ENCODE measurements at places on chromosomes 3 and 15. TPM values are rescaled to one million over a fixed set of nuclear protein-coding genes. Genes with fewer than 3 reads are reported as not detected.

WDR49 gene
- total RNA-seq = not detected

REC114 gene
- total RNA-seq = not detected

TEX55 gene
- total RNA-seq = not detected

CORO2B gene
- 3.0 TPM for total RNA-seq

DNAH12 gene
- total RNA-seq = not detected

HRG gene
- total RNA-seq = not detected

CGNL1 gene
- 0.78 TPM for total RNA-seq

NUTM1 gene
- total RNA-seq = not detected
